ENCODE measurements at places on chromosomes 4 and X.

DNA sequence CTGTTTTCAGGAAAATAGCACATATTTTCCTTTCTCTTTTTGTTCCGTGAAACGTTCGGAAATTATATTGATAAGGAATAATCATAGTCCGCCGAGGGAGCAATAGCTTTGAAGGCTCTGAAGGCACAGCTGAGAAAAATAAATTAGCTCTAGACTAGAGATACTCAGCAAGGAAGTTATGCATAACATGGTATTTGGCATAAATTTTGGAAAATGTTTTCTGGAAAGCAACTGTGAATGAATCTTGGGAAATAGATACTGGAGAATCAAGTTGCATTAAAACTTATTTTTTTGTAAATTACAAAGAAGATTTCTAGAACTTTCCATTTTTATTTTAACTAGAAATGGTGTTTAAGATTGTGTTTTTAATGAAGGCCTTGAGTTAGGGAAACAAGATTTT, 92.4 kb downstream of the HPRT1 start:
- DNase-seq, result no peak

DNA sequence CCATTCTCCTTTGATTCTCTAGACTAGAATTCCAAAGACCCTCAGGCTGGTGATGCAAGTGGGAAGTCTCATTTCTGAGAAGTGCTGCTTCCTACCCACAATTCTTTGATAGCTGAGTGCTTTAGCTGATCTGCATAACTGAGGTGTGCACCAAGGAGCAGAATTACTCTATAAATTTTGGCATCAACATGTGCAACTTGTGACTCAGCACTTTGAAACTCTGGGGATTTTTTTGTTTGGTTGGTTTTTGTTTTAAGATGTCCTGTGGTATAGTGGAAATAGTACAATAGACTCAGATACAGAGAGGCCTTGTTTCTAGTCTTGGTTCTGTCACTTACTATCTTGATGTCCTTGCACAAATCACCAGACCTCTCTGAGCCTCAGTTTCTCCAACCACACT, 148.4 kb downstream of the AR start:
- DNase-seq, result no peak

GRCh38 chr4:154738426-154738825, 5.4 kb upstream of the LRAT start:
- no peak for DNase-seq

DNA sequence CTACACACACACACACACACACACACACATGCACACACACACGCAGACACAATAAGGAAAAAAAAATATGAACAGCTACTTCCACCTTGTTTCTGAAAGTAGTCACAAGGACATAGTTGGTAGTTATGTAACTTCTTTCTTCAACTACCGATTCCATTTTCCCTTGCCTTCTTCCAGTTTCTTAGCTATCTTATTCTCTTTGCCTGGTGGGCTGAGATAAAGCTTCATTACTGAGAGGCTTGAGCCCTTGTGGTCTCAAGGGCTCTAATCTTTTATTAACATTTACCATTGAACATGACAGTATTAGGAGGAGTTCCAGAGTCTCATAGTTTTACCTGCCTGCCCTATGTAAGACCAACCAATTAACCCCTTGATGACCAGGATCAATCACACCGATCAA, 8.9 kb upstream of the SMIM10 start:
- DNase-seq, result no peak

DNA sequence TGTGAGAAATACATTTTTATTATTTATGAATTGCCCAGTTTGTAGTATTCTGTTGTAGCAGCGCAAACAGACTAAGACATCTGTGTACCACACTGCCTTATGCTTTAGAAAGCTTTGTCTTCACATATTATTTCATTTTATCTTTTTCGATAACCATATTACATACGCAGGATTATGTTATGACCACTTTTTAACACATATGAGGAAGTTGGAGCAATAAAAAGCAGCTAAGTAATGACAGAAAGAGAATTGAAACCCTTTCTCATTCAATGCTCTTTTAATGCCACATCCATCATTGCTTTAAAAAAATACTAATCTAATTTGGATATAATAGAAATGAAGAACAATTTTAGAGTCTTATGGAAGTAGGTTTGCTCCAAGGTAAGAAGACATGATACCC, 99.7 kb downstream of the CT47B1 start:
- no peak for DNase-seq

GRCh38 chrX:81237516-81237915, 35.6 kb downstream of the SH3BGRL start:
- DNase-seq, result no peak

DNA sequence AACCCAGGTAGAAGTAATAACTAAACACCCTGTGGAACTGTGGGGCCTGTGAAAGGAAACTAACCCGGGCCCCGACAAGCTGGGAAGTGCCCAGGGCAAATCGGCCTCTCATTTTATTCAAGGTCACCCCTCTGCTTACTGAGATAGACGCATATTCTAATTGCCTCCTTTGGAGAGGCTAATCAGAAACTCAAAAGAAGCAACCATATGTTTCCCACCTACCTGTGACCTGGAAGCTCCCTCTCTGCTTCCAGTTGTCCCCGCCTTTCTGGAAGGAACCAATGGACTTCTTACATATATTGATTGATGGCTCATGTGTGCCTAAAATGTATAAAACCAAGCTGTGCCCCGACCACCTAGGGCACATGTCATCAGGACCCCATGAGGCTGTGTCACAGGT, 23.1 kb upstream of the DHRSX start:
- DNase-seq, result no peak

GRCh38 chr4:174228988-174229387, 54.5 kb downstream of the FBXO8 start:
- no peak for DNase-seq

- no peak for DNase-seq
These were observed 153.5 kb downstream of the PCDH18 start for GRCh38 chr4:137378821-137379220.

- DNase-seq, result no peak
These were observed 123.6 kb upstream of the RBPJ start for GRCh38 chr4:26197018-26197779.

DNA sequence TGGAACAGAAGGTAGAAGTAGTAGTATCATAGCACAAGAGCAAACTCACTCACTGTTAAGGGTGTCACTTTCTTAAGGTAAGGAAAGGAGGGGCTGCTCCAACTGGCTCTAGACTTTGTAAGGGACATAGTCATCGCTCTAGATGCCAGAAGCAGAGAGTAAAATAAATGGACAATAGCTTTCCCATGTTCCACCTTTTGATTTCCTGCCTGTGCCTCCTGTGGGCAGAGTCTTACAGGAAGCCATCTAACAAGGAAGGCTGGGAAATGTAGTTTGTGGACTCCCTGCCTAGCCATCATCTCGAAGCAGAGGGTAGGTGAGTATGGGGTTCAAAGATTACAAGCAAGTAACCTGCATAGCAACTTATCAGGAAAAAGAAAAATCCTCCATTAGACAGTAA, 1.7 kb upstream of the METTL14 start:
- no peak for DNase-seq

DNA sequence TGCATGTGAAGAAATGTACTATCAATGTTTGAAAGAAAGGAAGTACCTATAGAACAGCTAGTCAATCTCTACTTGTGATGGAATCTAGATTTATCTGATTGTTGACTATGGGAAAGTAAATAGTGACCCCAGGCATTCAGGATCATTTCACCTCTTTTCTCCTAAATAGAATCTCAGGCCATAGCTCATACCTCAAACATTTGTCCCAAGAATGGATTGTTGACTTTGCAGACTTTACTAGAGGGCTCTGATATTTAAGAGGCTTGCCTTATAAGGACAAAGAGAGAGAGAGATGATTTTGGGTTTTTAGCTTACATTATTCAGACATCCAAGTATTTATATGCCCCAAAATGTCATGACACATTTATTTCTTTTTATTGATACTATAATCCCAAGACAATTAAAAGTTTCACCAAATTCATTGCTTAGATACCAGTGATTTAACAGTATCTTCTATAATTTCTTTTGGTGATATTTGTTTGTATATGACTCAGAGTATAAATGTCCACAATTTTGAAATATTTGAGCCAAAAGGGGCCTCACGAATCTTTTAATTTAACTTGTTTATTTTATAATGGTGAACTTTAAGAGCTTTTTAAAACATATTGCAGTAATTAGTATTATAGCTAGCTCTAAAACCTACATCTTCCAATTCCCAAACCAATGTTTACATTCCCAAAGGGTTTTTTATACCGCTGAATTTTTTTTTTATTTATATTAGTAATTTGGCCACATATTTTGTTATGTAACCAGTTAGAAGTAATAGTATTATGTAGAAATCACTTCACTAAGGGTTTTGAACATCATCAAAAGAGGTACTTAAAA, 614.1 kb downstream of the PCDH7 start:
- no peak for DNase-seq

- no peak for DNase-seq
These were observed 42.7 kb upstream of the CITED1 start for GRCh38 chrX:72348247-72348979.

DNA sequence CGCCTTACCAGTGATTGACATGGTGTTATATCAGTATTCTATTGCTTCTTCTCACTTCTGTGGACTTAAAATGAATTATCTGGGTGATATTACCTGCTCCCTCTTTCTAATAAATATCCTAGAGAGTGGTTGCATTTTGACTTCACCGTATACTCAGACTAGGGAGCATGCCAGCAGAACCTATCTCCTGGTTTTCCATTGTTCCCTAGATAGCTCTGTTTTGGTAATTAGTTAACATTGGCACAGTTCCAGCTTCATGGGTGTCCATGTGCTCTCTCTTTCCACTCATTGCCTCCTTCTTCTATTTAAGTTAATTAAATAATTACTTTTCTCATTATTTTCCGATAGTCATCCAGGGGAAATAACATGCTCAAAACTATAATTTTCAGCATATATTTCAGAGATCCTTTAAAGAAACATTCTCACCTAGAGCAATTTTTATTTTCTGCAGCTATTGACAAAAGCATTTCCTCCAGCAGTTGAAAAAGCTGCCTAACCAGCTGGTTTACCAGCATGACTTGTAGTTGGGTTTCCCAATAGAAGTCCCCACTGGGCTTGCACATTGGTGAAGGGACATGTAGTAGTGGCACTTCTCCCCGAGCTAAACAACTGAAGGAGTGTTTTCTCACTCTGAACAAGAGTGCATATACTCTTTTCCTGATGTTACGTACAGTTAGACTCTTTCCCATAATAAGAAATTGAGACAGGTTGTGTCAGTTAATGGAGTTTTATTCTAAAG, 27.9 kb upstream of the PAPSS1 start:
- DNase-seq, result peak; percentile 25

DNA sequence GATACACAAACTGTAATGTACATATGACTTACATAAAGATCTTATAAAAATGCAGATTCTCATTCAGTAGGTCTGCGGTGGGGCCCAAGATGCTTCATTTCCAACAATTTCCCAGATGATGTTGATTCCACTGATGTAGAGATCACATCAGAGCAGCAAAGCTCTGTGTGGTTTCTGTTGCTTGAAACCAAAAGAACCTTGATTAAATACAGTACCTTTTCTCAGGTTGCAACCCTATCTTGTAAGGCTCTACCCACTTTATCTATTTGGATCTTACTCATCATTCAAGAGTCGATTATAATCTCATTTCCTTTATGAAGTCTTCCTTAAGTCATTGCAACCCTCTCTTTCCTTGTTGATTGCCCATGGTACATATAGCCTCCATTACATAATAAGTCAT, 816.8 kb downstream of the RPA4 start:
- DNase-seq, result no peak

DNA sequence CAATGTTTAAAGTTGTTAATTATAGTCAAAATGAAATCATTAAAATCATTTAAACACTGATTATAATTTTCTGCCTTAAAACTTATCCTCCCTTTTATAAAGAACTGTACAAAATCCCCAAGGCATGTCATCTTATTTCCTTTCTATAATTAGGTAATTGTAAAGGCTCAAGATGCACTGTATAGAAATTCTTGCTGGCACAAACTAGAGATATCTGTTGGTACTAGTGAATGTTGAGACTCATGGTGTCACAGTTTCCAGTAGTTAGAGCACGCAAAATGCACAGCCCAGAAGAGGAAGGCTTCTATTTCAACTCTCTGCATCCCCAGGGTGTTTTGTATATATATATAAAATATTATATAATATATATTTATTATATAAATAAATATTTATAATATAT, 22.7 kb upstream of the PLA2G12A start:
- DNase-seq, result no peak

DNA sequence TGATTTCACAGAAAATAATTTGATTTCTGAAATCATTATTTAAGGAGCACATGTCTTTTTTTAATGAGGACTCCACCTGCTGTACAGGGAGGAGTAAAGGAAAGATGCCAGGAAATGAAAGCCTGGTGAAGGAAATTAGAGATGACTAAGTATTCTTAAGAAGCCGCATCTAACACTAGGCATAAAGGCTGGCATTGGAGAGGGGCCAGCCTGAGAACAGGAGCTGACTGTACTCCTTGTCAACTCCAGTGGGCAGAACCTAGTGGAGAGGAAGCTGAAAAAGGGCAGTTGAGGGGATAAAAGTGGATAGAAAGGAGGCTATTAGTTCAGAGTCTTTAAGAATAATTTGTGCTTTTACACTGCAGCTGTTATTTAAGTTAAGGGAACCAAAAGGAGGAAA, 393.0 kb downstream of the PPP1R2C start:
- DNase-seq, result no peak

DNA sequence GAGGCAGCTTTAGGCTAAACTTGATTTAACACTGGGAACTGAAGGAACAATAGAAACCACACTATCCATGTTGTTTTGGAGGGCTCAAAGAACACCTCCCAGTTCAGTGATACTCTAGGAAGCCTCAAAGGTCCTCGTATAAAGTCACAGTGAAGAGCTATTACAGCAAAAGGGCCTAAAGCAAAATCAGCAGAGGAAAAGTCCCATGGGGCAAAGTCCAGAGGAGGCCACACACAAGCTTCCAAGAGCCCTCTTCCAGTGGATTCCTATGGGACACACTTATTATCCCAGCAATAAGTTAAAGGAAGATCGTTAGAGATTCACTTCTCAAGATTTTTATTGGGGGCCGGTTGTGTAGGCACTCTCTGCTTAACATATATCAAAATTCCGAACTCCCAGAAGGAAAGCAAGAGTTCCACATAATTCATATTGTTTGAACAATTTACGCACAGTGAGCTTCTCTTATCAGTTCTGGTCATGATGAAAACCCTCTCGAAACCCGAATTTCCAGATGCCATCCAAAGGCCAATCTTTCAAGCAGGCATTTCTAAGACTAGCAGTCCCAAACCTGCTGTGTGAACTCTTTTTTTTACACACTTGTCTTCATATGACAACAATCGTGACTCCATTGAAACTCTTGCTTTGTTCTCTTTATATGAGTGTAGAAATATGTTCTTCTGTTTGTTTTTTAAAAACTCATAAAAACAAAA, 53.7 kb downstream of the ANXA5 start:
- DNase-seq, result no peak

DNA sequence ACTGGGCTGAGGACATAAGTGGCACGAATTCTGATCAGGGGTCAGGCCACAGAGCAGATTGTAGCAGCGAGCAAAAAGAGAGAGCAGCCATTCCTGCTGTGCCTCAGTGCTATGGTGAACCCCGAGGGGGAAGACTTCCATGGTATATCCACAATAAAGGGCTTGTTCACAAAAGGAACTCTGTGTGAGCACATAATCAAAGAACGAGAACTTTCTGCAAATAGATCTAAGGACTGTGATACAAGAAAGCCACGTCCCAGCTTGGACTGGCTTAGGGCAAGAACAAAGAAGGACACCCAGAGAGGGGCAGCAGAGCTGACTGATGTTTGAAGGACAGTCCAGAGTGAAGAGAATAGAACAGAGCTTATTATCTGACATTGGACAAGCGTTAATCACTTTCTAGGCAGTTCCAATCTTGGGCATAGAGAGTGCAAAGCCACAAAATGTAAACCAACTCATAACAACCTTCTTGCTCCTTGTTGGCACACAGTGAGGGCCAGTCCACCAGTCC, 24.0 kb downstream of the PPEF2 start:
- DNase-seq, result no peak

GRCh38 chr4:128649575-128650205, 159.8 kb upstream of the JADE1 start:
- DNase-seq, result no peak
